ENCODE measurements at places on chromosomes 3 and 15.

- no peak for DNase-seq
Observed at GRCh38 chr3:57627976-57628375, 30.8 kb upstream of the ARF4 start.

DNA sequence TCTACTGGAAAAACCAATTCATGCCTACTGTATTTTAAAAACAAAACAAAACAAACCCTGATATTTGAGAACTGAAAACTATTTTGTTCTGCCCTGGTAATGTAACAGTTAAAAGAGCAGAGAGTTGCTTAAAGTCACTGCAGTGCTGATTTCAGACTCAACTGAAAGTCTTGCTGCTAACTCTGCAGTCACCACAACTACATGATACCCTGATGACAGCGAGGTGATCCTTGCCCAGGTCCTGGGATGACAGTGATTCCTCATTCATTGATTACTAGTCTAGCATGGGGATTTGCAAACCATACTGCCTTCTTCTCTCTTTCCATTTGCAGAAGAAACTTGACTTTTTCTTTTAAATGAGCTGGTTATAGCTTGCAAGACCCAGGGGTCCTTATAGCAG is 67.5 kb downstream of the MME start:
- DNase-seq, result no peak

DNA sequence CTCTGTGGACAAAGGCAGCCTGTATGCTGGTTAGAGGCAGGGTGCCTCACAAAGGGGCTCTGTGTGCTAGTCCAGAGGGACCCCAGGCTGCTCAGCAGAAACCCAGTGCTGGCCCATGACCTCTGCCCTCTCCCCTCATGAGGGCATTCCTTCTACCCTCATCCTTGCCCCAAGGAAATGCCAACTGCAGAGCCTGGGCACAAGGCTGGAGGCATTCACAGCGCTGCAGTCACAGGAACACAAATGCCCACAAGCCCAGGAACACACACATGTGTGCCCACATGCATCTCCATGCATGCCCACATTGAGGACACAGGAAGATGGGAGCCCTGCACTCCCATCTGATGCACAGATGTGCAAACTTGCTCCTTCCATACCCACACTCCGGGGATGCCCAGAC is 3.8 kb downstream of the INKA1 start:
- DNase-seq, result no peak

- DNase-seq, result no peak
Observed at GRCh38 chr3:192896208-192896607, 21.4 kb downstream of the MB21D2 start.

DNA sequence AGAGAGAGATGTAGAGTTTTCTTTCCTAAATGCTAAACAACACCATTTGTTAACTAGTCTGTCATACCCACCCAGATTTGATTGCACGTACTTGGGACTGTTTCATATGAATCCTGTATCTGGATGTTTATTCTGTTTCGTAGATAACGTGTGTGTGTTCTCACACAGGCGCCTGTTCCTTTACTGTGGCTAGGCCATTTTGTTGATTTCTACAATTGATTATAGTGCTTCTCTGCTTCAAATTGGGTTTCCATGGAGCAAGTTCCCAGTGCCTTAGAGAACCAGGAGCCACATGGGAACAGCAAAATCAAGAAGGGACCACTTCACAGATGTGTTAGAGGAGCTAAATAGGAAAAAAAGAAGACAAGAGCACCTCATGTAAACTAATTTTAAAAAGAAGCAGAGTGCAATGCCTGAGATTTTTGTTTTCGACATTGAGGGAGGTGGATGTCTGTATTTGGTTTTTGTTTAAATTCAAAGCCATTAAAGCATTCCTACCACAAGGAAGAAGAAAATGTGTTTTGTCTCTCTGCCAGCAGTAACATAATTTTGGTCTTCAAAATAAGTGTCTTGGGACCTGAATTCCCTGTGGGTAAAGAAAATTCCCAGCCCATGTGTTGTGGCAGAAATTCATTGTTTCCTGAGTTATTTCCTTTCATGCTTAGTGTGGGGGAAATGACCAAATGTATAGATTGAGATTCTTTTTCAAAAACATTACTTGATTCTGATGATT is 424.0 kb upstream of the C2CD4B start:
- no peak for DNase-seq

DNA sequence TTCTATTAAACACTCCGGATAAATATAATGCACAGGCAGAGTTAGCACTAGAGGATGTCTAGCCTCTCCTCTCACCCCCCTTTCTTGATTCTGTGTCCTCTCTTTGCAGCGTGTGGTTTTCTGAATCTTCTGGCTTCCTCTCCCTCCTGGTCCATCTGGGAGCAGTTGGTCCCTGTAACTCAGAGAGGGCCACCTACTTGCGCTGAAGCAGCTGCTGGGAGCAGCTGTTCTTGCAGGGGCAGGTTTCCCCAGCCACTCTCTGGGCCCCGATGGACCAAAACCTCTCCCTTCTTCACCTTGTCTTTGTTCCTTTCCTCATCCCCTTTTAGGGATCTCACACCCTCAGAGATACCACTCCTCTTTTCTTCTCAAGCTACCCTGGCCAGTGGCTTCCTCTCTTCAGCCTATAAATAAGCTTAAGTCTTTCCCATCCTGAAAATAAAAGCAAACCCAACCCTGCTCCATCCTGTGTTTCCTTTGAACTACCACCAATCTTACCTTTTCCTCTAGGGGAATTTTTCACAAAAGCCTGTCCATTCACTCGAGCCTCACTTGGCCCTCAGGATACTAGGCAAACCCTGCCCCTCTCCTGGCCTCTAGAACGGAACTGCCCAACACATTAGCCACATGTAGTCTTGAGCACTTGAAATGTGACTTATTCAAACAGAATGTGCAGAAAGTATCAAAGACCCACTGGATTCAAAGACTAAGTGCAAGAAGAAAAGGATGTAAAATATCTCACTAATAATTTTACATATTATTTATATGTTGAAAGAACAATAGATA is 59.7 kb downstream of the STARD5 start:
- DNase-seq, result no peak

DNA sequence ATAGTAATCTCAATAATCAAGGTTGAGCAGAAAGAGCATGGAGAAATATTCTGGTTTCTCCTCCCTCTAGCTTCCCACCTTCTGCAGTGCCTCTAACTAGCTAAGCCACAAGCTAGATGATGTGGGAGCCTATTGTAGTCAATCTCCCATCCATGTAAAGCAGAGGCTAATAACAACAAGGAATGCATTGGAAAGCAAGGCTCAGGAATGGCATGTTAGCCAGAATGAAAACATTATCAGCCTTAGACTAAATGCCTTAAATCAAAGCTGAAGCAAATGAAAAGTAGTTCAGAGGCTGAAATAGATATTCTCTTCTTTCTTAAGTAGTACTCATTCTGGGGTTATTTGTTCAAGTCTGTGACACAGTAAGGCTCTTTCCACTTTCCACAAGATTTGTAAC is 350.3 kb upstream of the DPPA4 start:
- DNase-seq, result no peak

GRCh38 chr15:66288551-66289185 is 4.7 kb upstream of the DIS3L start:
- DNase-seq, result no peak

DNA sequence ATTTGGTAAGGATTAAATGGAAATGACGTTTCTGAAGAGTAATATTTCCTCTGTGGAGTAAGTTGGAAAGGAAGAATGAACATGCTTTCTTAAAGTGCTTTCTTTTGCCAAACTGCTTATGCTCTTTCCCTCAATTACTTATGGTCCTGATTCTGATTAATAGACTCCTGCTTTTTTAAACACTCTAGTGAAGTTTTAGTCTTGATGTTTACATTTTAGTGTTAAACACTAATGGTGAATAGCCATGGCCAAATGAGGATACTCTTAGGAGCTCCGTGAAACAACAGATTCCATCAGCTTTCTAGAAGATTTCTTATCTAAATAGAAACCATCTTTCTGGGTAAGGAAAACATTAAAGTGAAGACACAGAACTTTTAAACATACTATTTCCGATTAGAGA is 117.6 kb downstream of the P3H2 start:
- DNase-seq, result no peak

- no peak for DNase-seq
Observed at GRCh38 chr3:64104691-64105111, 81.4 kb upstream of the PSMD6 start.

GRCh38 chr15:71691458-71692417 is 118.6 kb upstream of the NR2E3 start:
- DNase-seq, result no peak

DNA sequence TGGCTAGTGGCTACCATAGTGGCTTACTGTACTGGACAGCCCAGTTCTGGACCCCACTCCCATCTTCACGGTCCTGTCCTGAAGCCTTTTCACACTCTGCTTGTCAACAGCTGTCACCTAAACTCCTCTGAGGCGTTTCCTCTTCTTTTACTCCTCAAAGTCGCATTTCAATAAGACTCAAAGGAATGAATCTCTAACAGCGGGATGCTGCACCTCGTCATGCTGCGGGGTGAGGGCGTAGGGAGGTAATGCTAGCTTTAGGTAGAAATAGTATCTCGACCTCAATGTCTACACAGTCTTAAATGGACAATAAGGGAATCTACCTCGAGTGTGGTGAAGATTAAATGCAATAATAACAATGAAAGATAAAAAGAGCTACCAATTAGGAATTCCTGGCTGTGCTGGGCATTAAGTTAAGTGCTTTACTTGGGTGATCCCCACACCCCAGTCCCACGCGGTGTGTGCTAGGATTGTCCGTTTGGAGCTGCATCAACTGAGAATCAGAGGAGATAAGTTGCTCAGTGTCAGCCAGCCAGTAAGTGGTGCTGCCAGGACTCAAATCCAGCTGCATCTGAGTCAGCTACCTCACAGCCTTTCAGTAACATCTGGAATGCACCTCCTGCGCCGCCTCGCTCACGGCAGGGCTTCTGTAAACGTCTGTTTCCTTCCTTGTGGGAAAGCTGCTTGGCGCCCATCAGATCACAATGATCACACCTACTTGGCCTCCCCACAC is 14.0 kb downstream of the PLA2G4D start:
- no peak for DNase-seq

- DNase-seq, result no peak
Observed at GRCh38 chr15:68224546-68225250, 4.8 kb downstream of the CLN6 start.

- DNase-seq, result no peak
Observed at GRCh38 chr3:37559461-37559860, 302.2 kb upstream of the CTDSPL start.

Measured in stimulated activated CD8-positive, alpha-beta memory T cell treated with anti-CD3 and anti-CD28 coated beads, Interleukin-4, amount 100 ng/mL, for 4 hours (primary cell).